ENCODE measurements at places on chromosomes 13 and 19. TPM values are rescaled to one million over a fixed set of nuclear protein-coding genes. Genes with fewer than 3 reads are reported as not detected.

AZU1 gene
- not detected for total RNA-seq

SIGLEC12 gene
- not detected for total RNA-seq

REEP6 gene
- total RNA-seq: not detected

IFNL1 gene
- not detected for total RNA-seq

ZNF699 gene
- 8.0 TPM for total RNA-seq

RBM26 gene
- total RNA-seq: 14.5 TPM

TUBA3C gene
- not detected for total RNA-seq

TNFRSF19 gene
- not detected for total RNA-seq

CDX2 gene
- not detected for total RNA-seq

ANGPTL4 gene
- total RNA-seq: 1.5 TPM

CD22 gene
- 0.21 TPM for total RNA-seq

TUBB4A gene
- not detected for total RNA-seq

EID2B gene
- total RNA-seq: 6.4 TPM

DNA sequence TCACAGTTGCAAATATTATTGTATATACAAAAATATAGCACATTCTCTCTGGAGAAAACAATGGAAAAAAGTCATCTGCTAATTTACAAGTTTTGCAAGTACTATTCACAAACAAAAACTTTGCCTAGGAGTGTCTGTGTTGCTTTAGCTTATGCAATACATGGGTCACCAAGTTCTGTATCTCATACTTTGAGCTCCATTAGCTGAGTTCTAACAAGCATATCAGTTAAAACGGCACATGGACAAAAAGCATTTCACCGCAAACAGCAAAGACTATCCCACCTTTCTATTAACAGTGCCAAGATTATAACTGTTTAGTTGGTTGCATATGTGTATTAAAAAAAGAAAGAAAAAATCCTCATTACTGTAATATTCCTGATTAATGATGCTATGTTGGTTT, 4.6 kb downstream of the SPRY2 start:
- H3K27me3 ChIP-seq: no peaks in the 10 kb centered on the region
- no peak for DNase-seq
- peaks cover 81% of the 10 kb centered on the region for H3K36me3 ChIP-seq
- no peak overlapping the region for H3K27ac ChIP-seq
- H3K4me3 ChIP-seq: no peak overlapping the region

- no peak overlapping the region for H3K27ac ChIP-seq
- no peaks in the 10 kb centered on the region for H3K36me3 ChIP-seq
- H3K4me1 ChIP-seq: peaks cover 31% of the 10 kb centered on the region
- no peak for DNase-seq
- peak overlapping the region; percentile 19 for H3K4me3 ChIP-seq
These were observed 625 bp downstream of the F2RL3 start for GRCh38 chr19:16889366-16889882.

DNA sequence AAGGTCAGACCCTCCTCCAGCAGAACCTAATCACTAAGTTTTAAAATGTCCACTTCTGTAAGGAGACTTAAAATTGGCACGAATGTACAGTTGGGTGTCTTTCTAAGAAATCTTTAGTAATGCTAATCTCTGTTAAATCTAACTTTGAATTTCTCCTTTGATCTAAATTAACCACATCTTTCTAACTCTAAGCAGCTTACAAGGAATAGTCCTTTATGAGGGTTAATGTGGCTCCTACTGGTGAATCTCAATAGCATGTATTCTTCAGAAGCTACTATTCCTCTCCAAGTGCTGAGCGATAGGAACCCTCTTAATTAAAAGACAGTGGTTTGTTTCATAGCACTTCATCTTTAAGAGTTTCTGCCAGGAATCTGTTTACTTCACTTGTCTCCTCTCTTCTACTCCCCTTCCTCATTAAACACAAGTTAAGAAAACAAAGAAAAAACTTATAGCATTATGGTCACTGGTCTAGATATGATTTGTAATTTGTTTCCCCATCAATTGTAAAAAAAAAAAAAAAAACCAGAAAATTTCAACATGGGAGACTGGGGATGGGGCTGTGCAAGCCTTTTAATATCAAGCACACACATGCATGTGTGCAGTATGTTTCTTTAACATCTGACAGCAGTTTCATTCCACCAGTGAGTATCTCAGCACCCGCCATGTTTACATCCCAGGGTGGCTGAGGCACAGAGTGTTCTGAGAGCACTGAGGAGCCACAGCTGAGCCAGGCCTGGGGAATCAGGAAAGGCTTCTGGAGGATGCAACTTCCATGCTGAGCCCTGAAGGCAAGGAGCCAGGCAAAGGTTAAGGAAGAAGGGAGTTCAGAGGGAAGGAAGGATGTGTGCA, 57.7 kb downstream of the ATP7B start:
- no peak for DNase-seq
- H3K27ac ChIP-seq: no peak overlapping the region
- H3K27me3 ChIP-seq: no peaks in the 10 kb centered on the region

- no peaks in the 10 kb centered on the region for H3K36me3 ChIP-seq
- H3K4me1 ChIP-seq: peaks cover 7% of the 10 kb centered on the region
- no peak overlapping the region for H3K27ac ChIP-seq
- no peak for DNase-seq
- peaks cover 64% of the 10 kb centered on the region for H3K27me3 ChIP-seq
These were observed 633 bp downstream of the SHISA7 start for GRCh38 chr19:55442372-55442961.

DNA sequence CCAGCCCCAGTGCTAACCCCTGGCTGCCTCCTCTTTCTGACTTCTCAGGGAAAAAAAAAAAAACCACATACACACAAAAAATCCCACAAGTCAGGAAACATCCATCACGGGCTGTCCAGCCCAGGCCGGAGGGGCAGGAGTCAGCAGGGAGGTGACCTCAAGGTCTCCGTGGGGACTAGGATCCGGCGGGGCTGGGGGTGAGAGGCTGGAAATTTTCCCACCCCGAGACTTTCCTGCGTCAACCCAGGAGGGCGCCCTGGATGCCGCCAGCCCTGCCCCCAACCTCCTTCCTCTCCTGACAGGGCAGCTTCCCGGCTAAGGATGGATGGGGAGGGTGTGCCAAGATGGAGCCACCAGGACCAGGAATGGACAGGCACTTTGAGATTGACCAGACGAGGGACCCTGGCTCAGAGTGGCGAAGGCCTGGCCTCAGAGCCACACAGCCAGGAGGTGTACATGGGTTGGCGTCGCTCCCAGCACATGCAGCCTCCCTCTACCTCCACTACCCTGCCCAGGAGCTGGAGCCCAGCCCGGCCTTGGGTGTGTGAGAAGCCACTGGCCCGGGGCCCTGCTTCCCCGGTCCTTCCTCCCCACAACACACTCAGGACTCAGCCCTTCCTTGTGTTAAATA, 33.3 kb downstream of the BLOC1S3 start:
- H3K27ac ChIP-seq: no peak overlapping the region
- no peaks in the 10 kb centered on the region for H3K36me3 ChIP-seq
- no peak for DNase-seq
- peaks cover 18% of the 10 kb centered on the region for H3K27me3 ChIP-seq
- H3K4me1 ChIP-seq: no peaks in the 10 kb centered on the region

- H3K27ac ChIP-seq: no peak overlapping the region
- peaks cover 43% of the 10 kb centered on the region for H3K4me1 ChIP-seq
- H3K36me3 ChIP-seq: no peaks in the 10 kb centered on the region
- no peak for DNase-seq
- no peak overlapping the region for H3K4me3 ChIP-seq
These were observed 23.0 kb downstream of the NFIX start for GRCh38 chr19:13018035-13018914.

GRCh38 chr19:9166846-9167245, 11.9 kb upstream of the OR7D2 start:
- no peak overlapping the region for H3K27ac ChIP-seq
- no peak for DNase-seq
- H3K4me1 ChIP-seq: no peaks in the 10 kb centered on the region
- peaks cover 48% of the 10 kb centered on the region for H3K36me3 ChIP-seq

- no peak overlapping the region for H3K27ac ChIP-seq
- no peaks in the 10 kb centered on the region for H3K4me1 ChIP-seq
- H3K36me3 ChIP-seq: no peaks in the 10 kb centered on the region
- no peak overlapping the region for H3K4me3 ChIP-seq
- DNase-seq: no peak
- no peaks in the 10 kb centered on the region for H3K27me3 ChIP-seq
These were observed 78.5 kb upstream of the NBEA start for GRCh38 chr13:34863360-34864135.

DNA sequence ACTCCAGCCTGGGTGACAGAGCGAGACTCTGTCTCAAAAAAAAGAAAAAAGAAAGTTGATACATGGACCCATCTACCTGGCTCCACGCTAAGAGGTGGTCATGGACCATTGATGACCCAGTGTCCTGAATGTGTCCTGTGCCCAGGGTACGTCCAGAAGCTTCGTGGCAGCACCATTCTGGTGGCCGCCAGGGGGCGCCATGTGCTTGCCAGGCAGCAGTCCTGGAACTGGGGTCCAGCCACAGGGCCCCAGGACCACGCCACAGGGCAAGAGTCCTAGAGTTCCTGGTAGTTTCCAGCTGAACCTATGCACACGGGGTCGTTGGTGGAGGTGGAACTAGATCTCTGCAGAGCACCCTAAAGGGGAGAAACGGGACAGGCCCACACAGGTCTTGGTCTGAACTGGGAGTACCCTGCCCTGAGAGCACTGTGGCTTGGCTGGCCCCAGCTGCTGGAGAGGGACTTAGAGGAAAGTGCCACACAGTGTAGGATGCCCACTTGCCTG, 19.9 kb upstream of the FBXO27 start:
- no peaks in the 10 kb centered on the region for H3K4me1 ChIP-seq
- H3K4me3 ChIP-seq: no peak overlapping the region
- DNase-seq: peak; percentile 55
- no peaks in the 10 kb centered on the region for H3K36me3 ChIP-seq
- H3K27ac ChIP-seq: no peak overlapping the region

- no peaks in the 10 kb centered on the region for H3K4me1 ChIP-seq
- H3K36me3 ChIP-seq: no peaks in the 10 kb centered on the region
- DNase-seq: no peak
- peaks cover 5% of the 10 kb centered on the region for H3K27me3 ChIP-seq
- H3K27ac ChIP-seq: no peak overlapping the region
These were observed 1.3 kb downstream of the PNMA8B start for GRCh38 chr19:46494146-46494940.

DNA sequence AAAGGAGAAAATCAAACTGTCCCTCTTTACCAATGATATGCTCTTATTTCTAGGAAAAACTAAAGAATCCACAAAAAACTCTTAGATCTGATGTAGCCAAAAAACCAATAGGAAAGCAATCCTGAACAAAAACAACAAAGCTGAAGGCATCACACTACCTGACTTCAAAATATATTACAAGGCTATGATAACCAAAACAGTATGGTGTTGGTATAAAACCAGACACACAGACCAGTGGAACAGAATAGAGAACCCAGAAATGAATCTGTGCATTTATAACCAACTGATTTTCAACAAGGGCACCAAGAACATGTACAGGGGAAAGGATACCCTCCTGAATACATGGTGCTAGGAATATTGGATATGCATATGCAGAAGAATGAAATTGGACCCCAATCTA, 9.7 kb upstream of the ZNF546 start:
- DNase-seq: no peak
- H3K4me3 ChIP-seq: no peak overlapping the region
- H3K36me3 ChIP-seq: peaks cover 20% of the 10 kb centered on the region
- no peaks in the 10 kb centered on the region for H3K4me1 ChIP-seq

GRCh38 chr19:34847393-34847792, 74.4 kb upstream of the ZNF599 start:
- H3K27ac ChIP-seq: no peak overlapping the region
- no peaks in the 10 kb centered on the region for H3K4me1 ChIP-seq
- DNase-seq: no peak

GRCh38 chr13:67008075-67008668, 222.0 kb downstream of the PCDH9 start:
- no peaks in the 10 kb centered on the region for H3K36me3 ChIP-seq
- H3K27ac ChIP-seq: no peak overlapping the region
- no peaks in the 10 kb centered on the region for H3K27me3 ChIP-seq

DNA sequence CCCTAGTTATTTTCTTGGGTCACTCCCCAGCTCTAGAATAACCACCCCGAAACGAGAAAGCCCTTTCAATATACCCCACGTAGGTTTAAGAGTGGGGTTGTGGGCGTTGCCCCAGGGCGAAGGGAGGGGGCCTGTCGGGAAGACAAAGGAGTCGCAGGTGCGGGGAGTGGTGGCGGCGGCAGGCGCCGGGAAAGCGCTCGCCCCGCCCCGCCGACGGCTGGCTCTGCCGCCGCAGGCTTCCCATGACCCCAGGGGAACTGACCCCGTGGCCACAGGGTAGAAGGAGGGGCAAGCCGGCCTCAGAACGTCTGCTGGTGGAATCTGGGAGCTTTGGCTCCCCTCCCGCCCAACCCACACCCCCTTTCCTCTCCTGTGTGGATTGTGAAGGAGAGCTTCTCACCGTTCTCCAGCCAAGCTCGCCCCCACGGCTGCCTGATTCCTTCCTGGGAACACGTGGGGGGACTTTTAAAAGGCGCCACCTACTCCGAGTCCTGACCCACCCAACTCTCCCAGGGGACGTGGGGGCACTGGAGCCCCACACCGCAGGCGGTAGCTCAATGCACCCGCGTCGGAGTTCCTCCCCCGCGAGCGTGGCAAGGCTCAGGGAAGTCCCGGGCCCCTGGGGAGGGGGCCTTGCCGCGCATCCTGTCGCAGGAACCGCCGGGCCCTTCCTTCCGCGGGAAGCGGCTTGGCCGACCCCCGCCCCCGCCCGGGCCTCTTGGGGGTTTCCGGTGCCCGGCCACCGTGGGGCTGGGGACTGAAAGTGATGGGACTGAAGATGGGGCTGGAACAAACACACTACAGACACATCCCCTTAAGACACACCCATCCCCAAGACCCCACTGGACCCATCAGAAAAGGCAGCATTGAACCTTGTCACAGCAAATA, 5.5 kb downstream of the IER2 start:
- H3K4me1 ChIP-seq: peaks cover 22% of the 10 kb centered on the region
- H3K27me3 ChIP-seq: no peaks in the 10 kb centered on the region
- no peak for DNase-seq
- no peak overlapping the region for H3K27ac ChIP-seq
- H3K4me3 ChIP-seq: peak overlapping the region; percentile 76
- H3K36me3 ChIP-seq: peaks cover 26% of the 10 kb centered on the region

DNA sequence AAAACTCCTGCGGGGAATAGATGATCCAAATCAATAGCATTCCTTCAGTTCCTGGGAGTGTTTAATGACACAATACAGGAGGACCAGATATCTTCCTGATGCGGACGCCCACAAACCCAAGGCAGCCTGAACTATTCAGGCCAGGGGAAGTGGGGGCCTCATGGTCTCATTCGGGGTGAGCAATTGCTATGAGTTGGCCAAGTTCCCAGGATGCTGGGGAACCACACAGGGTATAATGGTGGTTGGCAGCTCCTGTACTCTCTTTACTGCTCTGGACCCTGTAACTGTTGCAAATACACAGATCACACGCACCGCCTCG, 401.2 kb downstream of the IRS2 start:
- no peaks in the 10 kb centered on the region for H3K27me3 ChIP-seq
- no peak overlapping the region for H3K4me3 ChIP-seq
- no peaks in the 10 kb centered on the region for H3K36me3 ChIP-seq
- H3K27ac ChIP-seq: peak overlapping the region; percentile 66

- no peaks in the 10 kb centered on the region for H3K4me1 ChIP-seq
- H3K27me3 ChIP-seq: peaks cover 46% of the 10 kb centered on the region
- no peak within 1 kb of the TSS for H3K4me3 ChIP-seq
- H3K36me3 ChIP-seq: no peaks in the 10 kb centered on the region
These were observed at the start of gene CAMSAP3 for GRCh38 chr19:7595466-7596133. TSS of gene CAMSAP3 (plus strand) at chr19:7595863. CDS start at chr19:7596003, 140 bp downstream.
